ENCODE measurements at places on chromosomes 6 and 20. TPM values are rescaled to one million over a fixed set of nuclear protein-coding genes. Genes with fewer than 3 reads are reported as not detected.

Gene ADGRF4
- not detected for total RNA-seq

Gene IRAK1BP1
- total RNA-seq, result 1.6 TPM

Gene RIPPLY2
- not detected for total RNA-seq

Gene IL17A
- 11.9 TPM for total RNA-seq

Gene GPANK1
- 42.8 TPM for total RNA-seq

Gene GSTA3
- not detected for total RNA-seq

Gene BANF2
- not detected for total RNA-seq

Gene SIRPB1
- 2.1 TPM for total RNA-seq

Gene HLA-DRA
- total RNA-seq, result 4.3 TPM

Gene LIN28B
- not detected for total RNA-seq

Gene BTNL2
- not detected for total RNA-seq

Gene SCGN
- total RNA-seq, result not detected

Gene RIPOR3
- total RNA-seq, result not detected

Gene SLC17A1
- 0.09 TPM for total RNA-seq

Gene SLA2
- total RNA-seq, result 48.7 TPM

Gene SSR1
- 129 TPM for total RNA-seq

Gene BPIFB2
- total RNA-seq, result not detected

Gene DSP
- total RNA-seq, result 0.05 TPM

Gene TMEM14A
- 18.8 TPM for total RNA-seq

Gene XKR7
- 0.02 TPM for total RNA-seq

Gene PGC
- not detected for total RNA-seq

Gene OXT
- not detected for total RNA-seq

Gene RCAN2
- total RNA-seq, result 0.91 TPM

Gene PMEPA1
- 1.6 TPM for total RNA-seq

Gene TDRD6
- total RNA-seq, result not detected

Gene TBXT
- not detected for total RNA-seq

Gene SAPCD1
- 12.2 TPM for total RNA-seq

Gene SLCO4A1
- total RNA-seq, result 40.5 TPM

Gene TMEM30A
- total RNA-seq, result 23.4 TPM

Gene POPDC3
- total RNA-seq, result not detected

Gene RIPOR2
- total RNA-seq, result 67.0 TPM

Gene RSPH4A
- 0.11 TPM for total RNA-seq

Gene ADGB
- not detected for total RNA-seq

Gene B3GALT4
- 3.5 TPM for total RNA-seq

Gene CD109
- total RNA-seq, result 15.8 TPM

Gene GABRR1
- not detected for total RNA-seq

Gene NOTCH4
- total RNA-seq, result 0.69 TPM

Gene GSTA4
- total RNA-seq, result 23.5 TPM

Gene ANGPT4
- not detected for total RNA-seq

Measured in activated CD4-positive, alpha-beta T cell treated with anti-CD3 and anti-CD28 coated beads for 36 hours (primary cell).